Activated naive CD8-positive, alpha-beta T cell treated with anti-CD3 and anti-CD28 coated beads for 36 hours (primary cell): ENCODE measurements at places on chromosomes 4 and X.

DNA sequence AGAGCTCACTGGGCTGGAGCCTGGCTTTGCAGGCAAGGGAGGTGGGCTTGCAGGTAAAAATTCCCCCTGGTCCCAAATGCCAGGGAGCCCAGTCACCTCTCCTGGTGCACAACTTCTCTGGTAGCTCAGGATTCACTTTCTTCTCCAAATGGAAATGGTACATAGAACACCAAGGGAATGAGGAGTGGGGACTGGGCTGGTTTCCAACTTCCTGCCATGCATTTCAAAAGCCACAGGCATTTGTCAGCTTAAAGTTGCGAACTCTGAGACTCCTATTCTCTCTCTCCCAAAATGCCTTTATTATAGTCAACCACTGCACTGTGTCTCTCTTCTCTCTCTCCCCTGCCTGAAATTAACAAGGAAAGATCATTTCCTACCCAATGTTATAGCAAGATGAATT lies 177.3 kb downstream of the GRIA3 start:
- DNase-seq: no peak

- DNase-seq: no peak
Observed at GRCh38 chrX:152915541-152916241, 17.8 kb downstream of the ZNF185 start.

GRCh38 chr4:33477715-33478114 lies 2757.5 kb downstream of the PCDH7 start:
- no peak for DNase-seq

GRCh38 chrX:13845721-13846378 lies 29.0 kb upstream of the GPM6B start:
- DNase-seq: no peak
